Endothelial cell of umbilical vein (primary cell): ENCODE measurements at places on chromosomes 4 and X. TPM values are rescaled to one million over a fixed set of nuclear protein-coding genes. Genes with fewer than 3 reads are reported as not detected.
A peak's percentile ranks its signal among the peaks of the same experiment; 100 is the strongest.

GRCh38 chr4:2395584-2395983 is 22.9 kb downstream of the ZFYVE28 start:
- no peak for DNase-seq

DNA sequence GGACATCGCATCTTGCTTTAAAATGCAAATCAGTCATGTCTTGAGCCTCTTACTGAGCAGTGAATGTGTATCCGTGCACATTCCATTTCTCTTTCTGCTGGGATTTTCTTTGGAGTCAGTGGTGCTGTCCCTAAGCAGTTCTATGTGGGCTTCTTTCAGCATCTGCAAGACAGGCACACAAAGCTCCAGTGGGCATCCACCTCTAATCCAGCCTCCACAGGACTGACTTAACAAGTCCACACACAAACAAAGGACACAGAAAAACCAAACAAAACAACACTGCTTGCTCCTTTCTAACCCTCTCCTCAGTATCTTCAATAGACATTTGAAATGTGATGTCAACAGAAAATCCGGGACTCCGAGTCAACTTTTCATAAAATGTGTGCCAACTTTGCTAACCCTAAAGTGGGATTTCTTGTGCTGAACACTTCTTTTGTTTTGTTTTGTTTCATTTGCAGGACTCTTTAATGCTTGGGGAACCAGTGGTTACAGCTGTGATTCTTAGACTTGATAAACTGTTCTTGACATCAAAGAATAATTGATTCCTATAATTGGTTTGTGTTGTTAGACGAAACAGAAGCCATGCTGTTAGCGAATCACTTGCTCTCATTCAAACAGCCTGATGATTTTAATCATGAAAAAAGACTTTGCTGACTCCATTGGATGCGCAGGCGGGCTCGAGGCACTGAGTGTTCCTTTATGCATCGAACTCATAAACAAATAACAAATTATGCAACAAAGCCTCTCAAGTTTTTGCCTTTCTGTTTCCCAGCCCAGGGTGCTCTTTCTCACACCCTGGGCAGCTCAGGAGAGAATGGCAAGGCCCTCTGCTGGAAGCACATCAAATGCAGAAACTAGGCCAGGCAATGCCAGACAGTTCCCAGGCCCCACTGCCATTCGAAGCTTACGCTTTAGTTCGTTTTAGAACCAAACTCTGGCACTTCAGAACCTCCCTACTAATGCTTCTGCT is 20.1 kb downstream of the ETNPPL start:
- no peak for DNase-seq

DNA sequence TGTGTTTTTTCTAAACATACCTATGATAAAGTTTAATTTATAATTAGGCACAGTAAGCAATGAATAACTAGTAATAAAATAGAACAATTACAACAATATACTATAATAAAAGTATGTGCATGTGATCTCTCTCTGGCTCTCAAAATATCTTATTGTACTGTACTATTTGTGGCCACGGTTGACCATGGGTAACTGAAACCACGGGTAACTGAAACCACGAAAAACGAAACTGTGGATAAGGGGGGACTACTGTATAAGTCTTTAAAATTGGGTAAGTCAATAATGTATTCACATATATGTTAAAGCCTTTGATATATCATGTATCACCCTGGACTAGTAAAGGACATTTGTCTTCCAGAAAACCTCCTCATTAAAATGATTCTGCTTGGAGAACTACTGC is 20.0 kb downstream of the TMEM154 start:
- DNase-seq, result no peak

- no peak for DNase-seq
Observed at GRCh38 chr4:88604978-88605678, 12.8 kb downstream of the HERC3 start.

GRCh38 chrX:24399550-24399949 is 39.1 kb downstream of the SUPT20HL1 start:
- peak; percentile 1 for DNase-seq

- DNase-seq, result no peak
Observed at GRCh38 chr4:140219567-140219966, 65.6 kb upstream of the MAML3 start.

NHSL2 gene
- total RNA-seq, result 40.3 and 49.9 TPM in 2 replicates

- peak; percentile 46 for DNase-seq
Observed at GRCh38 chrX:40174001-40174853, 76.5 kb upstream of the BCOR start.

GRCh38 chr4:101973361-101973760 is 182.8 kb downstream of the BANK1 start:
- peak; percentile 41 for DNase-seq

DNA sequence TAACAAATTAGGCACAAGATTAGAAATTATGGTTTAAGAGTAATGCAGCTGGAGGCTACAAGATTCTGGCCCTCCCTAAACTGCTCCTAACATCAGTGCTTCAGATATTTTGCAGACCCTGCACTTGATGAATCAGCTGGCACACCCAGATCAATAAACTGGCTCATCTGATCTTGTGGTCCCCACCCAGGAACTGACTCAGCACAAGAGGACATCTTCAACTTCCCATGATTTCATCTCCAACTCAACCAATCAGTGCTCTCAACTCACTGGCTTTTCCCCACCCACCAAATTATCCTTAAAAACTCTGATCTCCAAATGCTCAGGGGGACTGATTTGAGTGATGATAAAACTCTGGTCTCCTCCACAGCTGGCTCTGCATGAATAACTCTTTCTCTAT is 21.7 kb upstream of the TMEM33 start:
- DNase-seq, result no peak

DNA sequence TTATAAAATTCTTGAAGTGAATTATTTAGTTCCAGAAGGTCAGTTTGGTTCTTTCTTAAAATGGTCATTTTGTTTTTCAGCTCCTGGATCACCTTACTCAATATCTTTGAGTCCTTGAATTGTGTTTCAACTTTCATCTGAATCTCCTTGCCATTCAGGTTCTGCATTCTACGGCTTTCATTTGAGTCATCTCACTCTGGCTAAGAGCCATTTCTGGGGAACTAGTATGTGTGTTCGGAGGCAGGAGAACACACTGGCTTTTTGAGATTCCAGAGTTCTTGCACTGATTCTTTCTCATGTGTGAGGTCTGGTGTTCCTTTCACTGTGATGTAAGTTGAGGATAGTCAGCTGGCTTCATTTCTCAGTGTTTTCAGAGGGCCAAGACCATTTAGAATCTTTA is 708.4 kb upstream of the FRG1 start:
- no peak for DNase-seq

DNA sequence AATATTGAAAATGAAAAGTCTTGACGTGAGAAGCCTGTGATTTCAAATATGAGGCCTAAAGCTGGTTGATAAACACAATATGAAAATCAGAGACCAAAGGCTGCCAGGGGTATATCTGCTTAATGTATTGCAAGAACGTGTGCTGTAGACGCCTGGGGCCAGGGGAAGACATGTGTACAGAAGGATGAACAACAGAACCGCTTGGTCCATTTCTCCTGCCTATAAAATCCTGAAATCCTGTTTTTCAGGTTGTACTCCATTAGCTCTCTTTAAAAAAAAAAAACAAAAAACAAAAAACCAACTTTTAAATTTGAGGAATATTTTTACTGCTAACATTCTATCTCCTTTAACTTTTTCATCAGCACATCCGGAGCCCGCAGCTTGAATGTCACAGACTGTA is 109.2 kb downstream of the STOX2 start:
- no peak for DNase-seq

DNA sequence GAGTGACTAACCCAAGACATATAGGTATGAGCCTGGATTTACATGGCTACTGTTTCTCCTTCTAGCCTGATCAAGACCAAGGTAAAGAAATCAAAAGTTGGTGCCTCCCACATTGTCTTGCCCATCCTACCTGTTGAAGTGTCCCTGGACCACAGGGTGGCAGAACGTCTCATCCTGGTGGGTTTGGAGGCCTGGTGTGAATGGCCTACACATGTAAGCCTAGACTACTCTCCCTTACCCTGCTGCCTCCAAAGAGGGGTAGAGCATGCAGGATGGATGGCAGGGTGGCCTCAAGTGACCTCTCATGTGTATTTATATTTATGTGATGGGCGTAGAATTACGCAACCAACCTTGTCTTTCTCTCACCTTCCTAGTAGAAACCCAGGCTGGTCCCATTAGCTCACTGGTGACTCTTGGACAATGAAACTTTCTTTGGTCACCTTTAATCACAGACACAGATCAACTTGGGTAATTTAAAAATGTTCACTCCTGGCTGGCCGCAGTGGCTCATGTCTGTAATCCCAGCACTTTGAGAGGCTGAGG is 73.3 kb upstream of the SOD3 start:
- no peak for DNase-seq

CXorf49 gene
- total RNA-seq, result not detected in 2 replicates

GRCh38 chr4:84568496-84568895 is 14.4 kb upstream of the CDS1 start:
- DNase-seq, result no peak

NPY5R gene
- total RNA-seq, result not detected in 2 replicates

- peak; percentile 59 for DNase-seq
Observed at GRCh38 chr4:57037982-57038604, 59.4 kb downstream of the POLR2B start.

GRCh38 chrX:45781901-45782553 is 581.4 kb upstream of the DIPK2B start:
- peak; percentile 43 for DNase-seq

DNA sequence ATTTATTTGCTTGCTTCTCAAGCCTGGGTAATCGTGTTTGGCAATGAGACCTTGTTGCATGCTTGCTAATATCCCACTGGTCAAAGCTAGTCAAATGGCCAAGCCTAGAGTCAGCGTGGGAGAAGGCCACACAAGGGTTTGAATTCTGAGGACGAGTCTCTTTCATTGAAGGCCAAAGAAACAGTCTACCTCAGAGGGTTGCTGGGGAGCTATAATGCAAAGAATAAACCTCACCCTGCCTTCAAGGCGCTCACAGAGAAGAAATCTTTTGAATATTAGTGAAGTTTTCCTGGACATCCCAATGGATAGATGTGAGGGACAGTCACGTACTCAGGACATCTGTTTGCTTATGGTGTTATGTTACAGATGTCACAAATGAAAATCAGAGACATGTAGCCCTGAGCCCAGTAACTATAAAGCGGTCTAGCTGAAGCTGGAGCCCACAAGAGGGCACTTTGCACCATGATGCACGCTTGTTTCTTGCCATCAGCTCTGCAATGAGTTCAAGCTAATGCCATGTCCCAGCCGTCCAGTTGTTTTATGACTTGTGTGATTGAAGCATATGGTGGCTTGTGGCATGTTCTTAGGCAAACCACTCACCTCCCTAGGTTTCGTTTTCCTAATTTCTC is 1.1 kb upstream of the TLR3 start:
- peak; percentile 68 for DNase-seq

DNA sequence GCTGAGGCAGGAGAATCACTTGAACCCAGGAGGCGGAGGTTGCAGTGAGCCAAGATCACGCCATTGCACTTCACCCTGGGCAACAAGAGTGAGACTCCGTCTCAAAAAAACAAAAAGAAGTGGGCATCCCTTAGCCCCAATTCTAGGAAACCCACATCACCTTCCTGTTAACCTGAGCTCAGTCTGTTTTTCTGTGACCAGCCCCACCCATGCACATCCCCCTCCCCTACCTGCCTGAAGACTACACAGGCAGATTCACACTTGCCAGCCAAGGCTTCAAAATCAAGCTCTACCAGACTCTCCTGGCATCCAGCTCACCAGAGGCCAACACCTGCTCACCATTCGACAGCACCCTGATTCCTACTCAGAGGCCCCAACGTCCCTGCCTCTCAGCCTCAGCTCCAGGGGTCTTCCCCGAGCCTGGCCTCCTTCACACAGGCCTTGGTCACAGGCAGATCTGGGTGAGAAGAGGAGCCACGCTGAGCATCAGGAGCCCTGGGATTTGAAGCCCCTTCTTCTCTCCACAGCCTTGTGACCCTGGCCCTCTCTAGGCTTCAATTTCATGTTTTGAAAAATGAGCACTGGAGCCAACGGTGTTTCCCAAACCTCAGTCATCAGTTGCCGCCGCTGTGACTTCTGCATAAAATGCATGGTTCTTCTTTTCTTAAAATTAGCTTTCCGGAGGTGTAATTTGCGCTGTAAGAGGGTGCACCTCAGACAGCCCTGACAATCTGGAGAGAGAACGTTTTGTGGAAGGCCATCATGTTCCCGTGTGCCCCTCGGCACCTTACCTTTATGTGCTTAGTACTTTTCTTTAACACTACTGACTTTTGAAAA is 47.3 kb downstream of the JAKMIP1 start:
- no peak for DNase-seq

ETDA gene
- total RNA-seq, result not detected in 2 replicates

GRCh38 chr4:185941461-185941860 is 127.5 kb upstream of the TLR3 start:
- no peak for DNase-seq

- DNase-seq, result peak; percentile 70
Observed at GRCh38 chrX:27599928-27600327, 9.8 kb downstream of the DCAF8L2 start.

DNA sequence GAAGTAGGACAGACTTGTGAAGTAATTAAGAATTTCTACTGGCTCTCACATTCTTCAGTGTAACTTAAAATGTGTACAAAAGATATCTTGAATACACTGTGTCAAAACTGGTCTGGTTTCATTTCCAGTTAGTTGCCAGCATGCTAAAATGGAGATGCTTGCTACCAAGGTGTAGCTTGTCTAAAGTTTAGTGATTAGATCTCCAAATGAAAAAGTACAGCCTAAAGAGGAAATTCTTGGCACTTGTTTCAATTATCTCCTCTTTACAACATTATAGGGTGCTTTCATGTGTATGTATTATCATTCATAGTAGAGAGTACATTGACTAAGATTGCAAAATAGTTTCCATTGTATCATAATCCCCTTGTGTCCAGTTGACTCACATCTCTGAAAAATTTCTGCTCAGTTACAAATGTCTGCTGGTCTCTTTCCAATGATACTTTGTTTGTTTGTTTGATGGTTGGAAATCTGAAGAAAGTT is 97.3 kb upstream of the SPRY1 start:
- peak; percentile 13 for DNase-seq

HEPH gene
- 0.20 and 0.25 TPM in 2 replicates for total RNA-seq

DNA sequence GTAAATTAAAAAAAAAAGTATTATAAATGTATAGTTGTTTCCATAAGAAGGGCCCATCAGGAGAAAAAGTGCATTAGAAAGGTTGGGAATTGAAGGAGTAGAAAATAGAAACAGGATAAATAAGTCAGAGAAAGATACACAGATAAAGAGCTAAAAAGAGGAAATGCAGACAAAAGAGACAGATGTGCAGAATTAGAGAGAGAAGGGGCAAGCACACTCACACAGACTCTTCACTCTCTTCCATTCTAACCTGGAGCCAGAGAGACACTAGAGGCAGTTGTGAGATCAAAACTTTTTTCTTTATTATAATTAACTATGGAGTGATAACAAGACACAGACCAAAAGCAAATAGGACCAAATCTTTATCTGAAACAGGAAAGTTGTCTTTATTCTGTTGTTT is 134.1 kb downstream of the CEP135 start:
- no peak for DNase-seq

SLITRK4 gene
- 0.77 and 3.8 TPM in 2 replicates for total RNA-seq

- DNase-seq, result no peak
Observed at GRCh38 chrX:121655276-121655675, 607.9 kb downstream of the GLUD2 start.

TMEM33 gene
- 58.5 and 60.1 TPM in 2 replicates for total RNA-seq

GRCh38 chrX:45428831-45429230 is 228.2 kb upstream of the DIPK2B start:
- no peak for DNase-seq

- no peak for DNase-seq
Observed at GRCh38 chr4:144289667-144290428, 149.3 kb upstream of the GYPA start.

- DNase-seq, result no peak
Observed at GRCh38 chr4:35364321-35364870, 879.9 kb downstream of the ARAP2 start.
